ENCODE measurements at places on chromosomes 4 and X. TPM values are rescaled to one million over a fixed set of nuclear protein-coding genes. Genes with fewer than 3 reads are reported as not detected.

Gene TEX13B
- total RNA-seq = not detected

DNA sequence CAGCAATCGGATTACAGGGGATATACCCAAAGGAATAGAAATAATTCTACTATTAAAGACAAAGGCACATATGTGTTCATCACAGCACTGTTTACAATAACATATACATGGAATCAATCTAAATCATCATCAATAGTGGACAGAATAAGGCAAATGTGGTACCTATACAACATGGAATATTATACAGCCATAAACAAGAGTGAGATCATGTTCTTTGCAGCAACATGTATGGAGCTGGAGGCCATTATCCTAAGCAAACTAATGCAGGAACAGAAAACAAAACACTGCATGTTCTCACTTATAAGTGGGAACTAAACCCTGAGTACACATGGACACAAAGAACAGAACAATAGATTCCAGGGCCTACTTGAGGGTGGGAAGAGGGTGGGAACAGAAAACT, 163.2 kb downstream of the CFAP299 start:
- no peak overlapping the region for H3K27ac ChIP-seq
- peaks cover 13% of the 10 kb centered on the region for H3K4me1 ChIP-seq
- no peak overlapping the region for H3K4me3 ChIP-seq

DNA sequence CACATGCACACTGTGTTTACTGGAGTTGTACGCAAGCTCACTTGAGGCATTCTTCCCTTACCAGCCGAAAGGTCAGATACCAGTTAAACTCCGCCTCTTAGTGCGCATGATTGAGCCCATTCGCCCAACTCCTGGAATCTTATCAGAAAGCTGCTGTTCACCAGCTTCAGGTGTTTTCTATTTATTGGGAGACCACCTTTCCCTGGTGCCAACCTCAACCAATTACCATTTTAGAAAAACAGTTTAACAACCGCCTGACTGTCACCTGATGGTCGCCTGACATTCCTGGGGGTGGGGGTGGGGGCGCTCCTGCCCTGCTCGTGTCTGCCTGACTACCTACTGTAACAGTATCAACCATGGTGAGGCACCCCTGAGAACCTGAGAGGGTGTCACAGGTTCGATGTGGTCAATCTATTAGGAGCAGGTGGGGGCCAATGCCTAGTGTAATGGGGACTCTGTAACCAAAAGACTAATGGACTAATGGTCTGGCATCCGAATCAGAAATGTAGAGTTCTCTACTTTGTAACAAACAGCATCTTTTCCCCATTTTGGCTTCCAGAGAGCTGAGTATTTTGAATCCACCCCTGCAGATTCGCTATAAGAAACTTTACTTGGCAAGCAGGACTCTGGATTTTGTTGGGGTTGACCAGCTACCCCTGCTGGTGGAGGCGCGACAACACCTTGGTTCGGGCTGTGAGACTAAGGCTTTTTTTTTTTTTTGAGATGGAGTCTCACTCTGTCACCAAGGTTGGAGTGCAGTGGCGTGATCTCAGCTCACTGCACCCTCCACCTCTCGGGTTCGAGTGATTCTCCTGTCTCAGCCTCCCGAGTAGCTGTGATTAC, 58.2 kb upstream of the ZNF157 start:
- H3K36me3 ChIP-seq = no peaks in the 10 kb centered on the region
- H3K27me3 ChIP-seq = no peaks in the 10 kb centered on the region
- no peak overlapping the region for H3K27ac ChIP-seq
- DNase-seq = peak; percentile 56
- no peak overlapping the region for H3K4me3 ChIP-seq

DNA sequence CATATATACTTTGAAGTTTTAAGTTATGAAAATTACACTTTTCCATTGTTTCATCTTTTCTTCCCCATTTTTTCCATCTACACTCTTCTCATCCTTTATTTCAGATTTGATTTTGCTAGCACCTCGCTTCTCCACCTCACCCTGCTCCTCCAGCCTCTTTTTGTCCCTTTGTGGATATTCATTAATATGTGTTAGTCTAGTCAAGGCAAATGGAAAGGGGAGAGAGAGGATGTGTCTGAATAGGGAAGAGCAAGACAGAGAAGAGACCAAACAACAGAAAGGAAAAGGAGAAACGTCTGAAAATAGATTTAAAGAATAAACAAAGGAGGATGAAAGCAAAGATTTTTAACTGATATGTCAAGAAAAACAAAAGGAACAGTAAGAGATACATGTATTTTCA, 24.1 kb downstream of the GPM6A start:
- H3K27ac ChIP-seq = no peak overlapping the region
- no peak for DNase-seq
- no peaks in the 10 kb centered on the region for H3K4me1 ChIP-seq
- no peaks in the 10 kb centered on the region for H3K27me3 ChIP-seq

DNA sequence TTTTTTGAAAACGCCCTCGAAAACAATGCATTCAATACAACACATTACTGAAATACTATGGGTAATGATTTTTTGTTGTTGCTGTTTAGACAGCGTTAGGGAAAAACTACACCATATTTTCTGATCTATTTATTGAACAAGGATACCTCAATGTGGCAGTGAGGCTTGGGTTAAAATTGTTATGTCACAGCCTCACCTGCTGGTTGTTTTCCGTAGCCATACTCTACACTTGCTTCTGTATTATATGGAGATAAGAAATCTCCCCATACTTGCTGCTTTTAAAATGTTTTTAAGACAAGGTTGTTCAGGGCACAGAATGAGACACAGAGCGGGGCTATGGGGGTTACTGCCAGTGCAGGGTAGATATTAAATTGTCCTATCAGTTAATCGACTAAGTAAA, 221.6 kb upstream of the FTHL17 start:
- DNase-seq = no peak
- H3K27ac ChIP-seq = no peak overlapping the region
- H3K4me3 ChIP-seq = no peak overlapping the region
- no peaks in the 10 kb centered on the region for H3K27me3 ChIP-seq

Gene GPR119
- not detected for total RNA-seq

DNA sequence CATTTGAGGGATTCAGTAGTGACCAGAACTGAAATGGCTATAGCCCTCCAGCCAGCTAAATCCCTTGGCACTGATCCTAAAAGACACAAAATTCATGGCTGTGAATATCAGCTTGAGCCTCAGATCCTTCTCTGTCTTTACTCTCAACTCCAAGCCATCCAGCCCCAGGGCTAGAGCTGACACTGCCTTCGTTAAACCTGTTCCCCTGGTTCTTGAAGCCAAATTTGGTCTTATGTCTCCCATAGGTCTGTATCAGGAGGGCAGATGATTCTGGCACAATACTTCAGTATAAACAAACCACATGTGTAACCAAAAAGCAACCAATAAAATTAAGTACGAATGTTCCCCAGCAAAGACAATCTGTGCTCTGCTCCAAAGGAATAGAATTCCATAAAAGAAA, 78.0 kb downstream of the ANOS1 start:
- no peaks in the 10 kb centered on the region for H3K4me1 ChIP-seq
- no peaks in the 10 kb centered on the region for H3K27me3 ChIP-seq
- no peaks in the 10 kb centered on the region for H3K36me3 ChIP-seq
- DNase-seq = no peak

Data from activated CD8-positive, alpha-beta memory T cell treated with anti-CD3 and anti-CD28 coated beads, Interleukin-2, amount 10 ng/mL, durations not matched to agents 7 days and 5 days (primary cell).